ENCODE measurements at places on chromosomes 2 and 18.

- DNase-seq, result no peak
Observed at GRCh38 chr2:55148269-55148668, 83.8 kb downstream of the CLHC1 start.

DNA sequence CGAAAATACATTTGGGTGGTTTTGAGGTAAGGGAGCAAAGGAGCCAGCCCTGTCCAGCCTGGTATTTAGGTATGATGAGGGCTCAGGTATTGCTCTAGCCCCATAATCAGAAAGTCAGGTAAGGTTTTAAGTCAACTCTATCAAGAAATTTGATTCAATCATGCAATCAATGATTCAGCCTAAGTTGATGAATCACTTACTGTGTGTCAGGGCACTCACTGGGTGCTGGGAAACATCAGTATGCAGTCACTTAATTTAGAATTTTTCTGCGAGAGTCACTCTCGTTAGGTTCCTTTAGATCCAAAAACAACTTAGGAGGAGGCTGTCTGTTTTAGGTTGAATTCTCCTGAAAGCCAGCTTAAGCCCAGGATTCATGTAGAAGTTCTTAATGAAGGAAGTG lies 17.7 kb upstream of the SERPINB2 start:
- no peak for DNase-seq

- no peak for DNase-seq
Observed at GRCh38 chr2:240919161-240919781, 13.1 kb downstream of the CROCC2 start.

DNA sequence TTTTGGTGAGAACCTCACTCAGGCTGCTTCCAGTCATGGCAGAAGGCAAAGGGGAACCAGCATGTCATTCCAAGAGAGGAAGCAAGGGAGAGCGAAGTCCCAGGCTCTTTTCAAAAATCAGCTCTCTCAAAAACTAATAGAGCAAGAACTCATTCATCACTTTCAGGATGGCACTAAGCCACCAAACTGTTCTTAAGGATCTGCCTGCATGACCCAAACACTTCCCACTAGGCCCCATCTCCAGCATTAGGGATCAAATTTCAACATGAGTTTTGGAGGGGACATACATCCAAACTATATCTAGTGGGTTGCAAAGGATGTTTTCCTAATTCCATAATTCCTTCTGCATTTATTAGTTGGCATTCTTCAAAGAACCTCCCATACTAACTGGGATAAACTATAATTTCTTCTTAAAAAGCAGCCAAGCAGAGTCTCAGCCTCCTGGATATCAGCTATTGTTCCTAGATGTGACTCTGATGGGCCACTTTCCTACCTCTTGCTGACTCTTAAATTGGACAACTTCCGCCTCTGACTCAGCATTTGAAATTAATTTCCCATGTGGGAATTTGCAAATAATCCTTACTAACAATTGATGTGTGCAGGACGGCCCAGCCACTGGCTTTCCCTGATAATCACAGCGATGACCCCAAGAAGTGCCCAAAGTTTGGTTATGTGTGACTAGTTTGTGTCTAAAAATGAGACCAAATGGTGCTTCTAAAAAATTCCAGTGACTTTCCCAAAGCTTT lies 5.5 kb upstream of the REV1 start:
- no peak for DNase-seq

DNA sequence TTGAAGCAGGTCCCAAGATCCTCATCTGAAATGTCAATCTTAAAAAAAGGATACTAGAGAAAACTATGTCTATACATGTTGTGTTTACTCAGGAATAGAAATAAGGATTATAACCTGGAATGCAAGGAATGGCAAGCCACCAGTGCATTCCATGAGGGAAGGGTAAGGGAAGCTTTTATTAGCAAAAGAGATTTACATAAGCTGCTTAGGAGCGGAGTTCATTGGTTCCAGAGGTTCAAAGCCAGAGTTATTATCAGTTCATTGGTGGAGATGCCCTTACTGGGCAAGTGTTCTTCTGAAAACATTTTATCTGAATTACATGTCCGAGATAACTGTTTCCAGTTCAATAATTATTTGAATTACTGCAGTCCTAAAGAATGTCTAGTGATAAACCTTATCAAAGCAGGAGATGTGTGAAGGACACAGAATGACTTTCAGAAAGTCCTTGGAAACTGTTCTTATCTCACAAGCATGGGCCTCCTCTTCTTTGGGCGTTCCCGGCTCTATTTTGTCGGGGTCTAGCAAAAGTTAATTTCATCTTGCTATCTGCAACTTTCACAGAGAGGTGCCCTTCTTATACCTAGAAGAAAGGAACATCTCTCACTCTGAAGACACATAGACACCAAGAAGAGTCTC lies 23.5 kb downstream of the COMMD1 start:
- DNase-seq, result no peak

DNA sequence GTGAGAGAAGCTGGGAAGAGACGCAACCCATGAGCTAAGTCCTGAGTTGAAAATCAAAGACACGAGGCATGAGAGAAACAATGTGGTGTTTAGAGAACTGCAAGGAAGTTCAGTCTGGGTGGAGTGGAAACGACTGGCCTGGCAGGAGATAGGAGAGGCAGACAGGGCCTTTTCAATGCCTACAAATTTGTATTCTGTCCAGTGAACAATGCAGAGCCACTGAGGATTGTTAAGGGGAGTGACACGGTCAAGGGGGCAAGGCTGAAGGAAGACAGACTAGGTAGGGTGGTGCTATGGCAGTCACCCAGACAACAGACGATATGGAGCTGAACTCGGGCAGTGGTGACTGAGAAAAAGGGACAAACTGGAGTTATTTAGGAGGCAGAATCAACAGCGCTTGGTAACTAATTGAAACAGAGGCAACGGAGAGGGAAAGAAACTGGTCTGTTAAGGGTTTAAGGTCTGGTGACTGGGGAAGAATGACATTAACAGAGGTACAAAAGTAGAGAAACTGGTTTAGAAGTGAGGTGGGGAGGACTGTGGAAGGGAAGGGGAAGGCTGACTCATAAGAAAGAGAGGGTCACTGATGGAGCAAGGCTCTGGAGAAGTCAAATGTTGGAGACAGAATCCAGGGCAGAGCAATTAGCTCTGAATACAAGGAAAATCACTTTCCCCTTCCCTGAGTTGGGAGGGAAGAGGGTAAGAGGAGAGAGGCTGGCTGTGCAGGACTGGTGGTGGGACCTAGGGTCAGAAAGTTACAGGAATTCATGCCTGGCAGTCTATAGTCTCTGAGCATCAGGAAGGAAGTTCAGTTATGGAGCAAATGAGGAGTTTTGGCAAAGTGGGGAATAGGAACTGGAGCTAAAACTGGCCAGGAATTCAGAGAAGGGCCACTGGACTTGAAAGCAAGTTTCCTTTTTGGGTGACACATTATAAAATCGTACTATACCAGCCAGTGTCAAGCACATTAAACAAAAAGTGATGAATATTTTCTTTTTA lies 63.4 kb upstream of the CHRNA1 start:
- DNase-seq, result no peak

GRCh38 chr2:64018701-64019082 lies 536 bp downstream of the VPS54 start:
- DNase-seq, result no peak

GRCh38 chr2:36971990-36972389 lies 5.7 kb upstream of the STRN start:
- DNase-seq, result no peak

Data from activated T-cell treated with anti-CD3 and anti-CD28 coated beads, Interleukin-2, amount 50 U/mL, for 72 hours (primary cell).